ENCODE measurements at places on chromosomes 6 and 20.
A peak's percentile ranks its signal among the peaks of the same experiment; 100 is the strongest.

DNA sequence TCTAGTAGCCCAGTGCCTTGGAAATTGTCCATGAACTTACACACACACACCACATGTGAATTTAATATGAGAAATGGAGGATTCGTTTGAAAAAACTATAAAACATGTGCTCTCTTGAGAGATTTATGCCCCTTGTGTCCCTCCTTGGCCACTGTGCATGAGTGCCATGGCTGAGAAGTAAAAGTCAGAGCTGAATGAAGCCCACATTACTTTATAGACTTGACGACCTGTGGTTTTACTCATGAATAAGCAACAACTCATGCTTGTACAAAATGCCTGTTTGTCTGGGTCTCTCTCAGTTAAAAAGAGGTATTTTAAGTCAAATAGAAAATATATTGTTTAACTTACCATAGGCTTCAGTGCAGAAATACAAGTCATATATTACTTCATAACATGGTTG lies 102.7 kb downstream of the KCNQ5 start:
- H3K27ac ChIP-seq = no peak overlapping the region
- H3K4me1 ChIP-seq = no peaks in the 10 kb centered on the region
- no peak for DNase-seq
- H3K4me3 ChIP-seq = no peak overlapping the region

GRCh38 chr6:13635948-13636658 lies 21.0 kb downstream of the NOL7 start:
- H3K27me3 ChIP-seq = no peaks in the 10 kb centered on the region
- peaks cover 12% of the 10 kb centered on the region for H3K36me3 ChIP-seq
- peak overlapping the region; percentile 37 for H3K27ac ChIP-seq
- H3K4me1 ChIP-seq = no peaks in the 10 kb centered on the region
- H3K4me3 ChIP-seq = no peak overlapping the region

GRCh38 chr6:51644426-51644825 lies 443.0 kb downstream of the PKHD1 start:
- H3K4me1 ChIP-seq = no peaks in the 10 kb centered on the region
- no peak for DNase-seq
- no peaks in the 10 kb centered on the region for H3K27me3 ChIP-seq
- no peak overlapping the region for H3K27ac ChIP-seq
- no peaks in the 10 kb centered on the region for H3K36me3 ChIP-seq

- H3K27ac ChIP-seq = no peak overlapping the region
- H3K4me1 ChIP-seq = no peaks in the 10 kb centered on the region
- H3K27me3 ChIP-seq = no peaks in the 10 kb centered on the region
- no peak for DNase-seq
- no peaks in the 10 kb centered on the region for H3K36me3 ChIP-seq
These were observed 117.5 kb downstream of the PLCB4 start for GRCh38 chr20:9186396-9186795.

All from muscle of leg (tissue), 16 donors.